IMR-90 (cell line): ENCODE measurements at places on chromosomes 3 and 15.

- H3K4me1 ChIP-seq = peaks cover 13% of the 10 kb centered on the region
- H3K27me3 ChIP-seq = no peaks in the 10 kb centered on the region
- peaks cover 14% of the 10 kb centered on the region; the same call in 1 of the 2 replicates for H3K36me3 ChIP-seq
Observed at GRCh38 chr15:80999623-81000036, 1.1 kb upstream of the TLNRD1 start.

- no peak overlapping the region for H3K27ac ChIP-seq
- H3K4me3 ChIP-seq = no peak overlapping the region
- H3K4me1 ChIP-seq = no peaks in the 10 kb centered on the region
- H3K36me3 ChIP-seq = no peaks in the 10 kb centered on the region
- DNase-seq = no peak
Observed at GRCh38 chr3:194705227-194705626, 19.5 kb downstream of the FAM43A start.

- no peaks in the 10 kb centered on the region for H3K27me3 ChIP-seq
- H3K4me1 ChIP-seq = peaks cover 9% of the 10 kb centered on the region
- H3K27ac ChIP-seq = no peak overlapping the region
Observed at GRCh38 chr15:79977431-79978054, 6.5 kb upstream of the BCL2A1 start.

DNA sequence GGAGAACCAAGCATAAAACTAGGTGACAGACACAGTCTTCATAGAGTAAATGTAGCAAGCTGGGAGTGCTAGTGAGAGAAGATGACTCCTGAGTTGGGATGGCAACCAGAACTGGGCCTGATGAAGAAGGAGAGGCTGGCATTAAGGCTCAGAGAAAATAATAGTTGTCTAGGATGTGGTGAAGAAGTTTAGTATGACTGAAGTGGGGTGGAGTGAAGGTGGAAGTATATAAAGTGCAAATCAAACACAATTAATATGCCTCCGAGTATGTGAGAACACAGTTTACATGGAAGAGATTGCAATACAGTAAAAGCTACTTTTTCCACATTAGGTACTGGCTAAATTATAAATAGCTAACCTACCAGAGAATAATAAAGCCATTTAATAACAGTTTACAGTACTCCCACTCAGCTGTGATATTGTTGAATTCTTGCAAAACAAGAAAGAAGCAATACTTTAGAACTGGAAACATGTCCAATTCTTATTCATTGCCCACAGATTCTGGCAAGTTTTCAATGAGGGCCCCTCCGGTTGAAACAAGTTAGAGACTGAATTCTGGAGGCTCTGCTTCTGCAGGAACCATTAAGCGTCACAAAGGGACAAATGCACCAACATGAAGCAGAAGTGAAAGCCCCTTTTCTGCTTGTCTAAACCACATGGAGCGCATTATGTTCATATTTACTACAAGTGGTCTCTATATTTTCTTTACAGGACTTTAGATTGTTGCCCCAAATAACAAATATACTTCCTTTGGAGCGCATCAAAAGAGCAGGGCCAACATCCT is 243.7 kb downstream of the SLC9A9 start:
- DNase-seq = no peak
- no peaks in the 10 kb centered on the region for H3K27me3 ChIP-seq
- H3K4me1 ChIP-seq = no peaks in the 10 kb centered on the region; the same call in 1 of the 2 replicates
- H3K4me3 ChIP-seq = no peak overlapping the region
- H3K36me3 ChIP-seq = no peaks in the 10 kb centered on the region
- H3K27ac ChIP-seq = no peak overlapping the region

GRCh38 chr15:91915576-91915975 is 62.1 kb downstream of the SLCO3A1 start:
- H3K27ac ChIP-seq = no peak overlapping the region
- no peak for DNase-seq
- H3K4me1 ChIP-seq = no peaks in the 10 kb centered on the region
- no peaks in the 10 kb centered on the region; the same call in 1 of the 2 replicates for H3K36me3 ChIP-seq
- no peaks in the 10 kb centered on the region for H3K27me3 ChIP-seq

DNA sequence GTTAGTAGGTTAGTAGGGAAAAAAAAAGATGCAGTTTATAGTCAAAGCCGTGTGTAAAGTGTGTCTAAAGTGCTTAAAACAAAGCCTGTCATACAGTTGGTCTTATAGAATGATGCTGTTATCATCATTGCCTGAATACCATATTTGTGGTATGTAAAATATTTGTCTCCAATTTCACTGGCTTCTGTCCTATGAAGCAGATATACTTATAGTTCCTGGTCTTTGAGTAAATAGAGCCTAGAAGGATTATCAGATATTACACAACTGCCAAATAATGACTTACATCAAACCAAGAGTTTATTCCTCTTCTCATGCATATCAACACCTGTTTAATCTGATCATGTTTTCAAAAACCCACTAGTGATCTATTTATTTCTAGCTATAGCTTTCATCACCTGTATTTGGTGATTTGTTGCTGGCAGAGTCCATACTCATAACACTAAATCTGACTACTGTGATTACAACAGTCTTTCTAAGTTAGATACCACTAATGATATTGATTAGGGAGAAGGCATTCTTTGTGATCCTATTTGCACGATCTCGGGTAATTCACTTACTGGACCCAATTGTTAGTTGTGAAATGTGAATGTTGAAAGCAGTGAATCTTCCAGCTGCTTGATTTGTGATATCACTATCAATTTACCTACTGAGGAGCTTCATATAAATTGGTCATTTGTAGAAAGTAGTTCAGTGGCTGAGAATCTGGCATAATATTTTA is 413.7 kb downstream of the LPP start:
- no peaks in the 10 kb centered on the region for H3K36me3 ChIP-seq
- no peak overlapping the region for H3K4me3 ChIP-seq
- DNase-seq = peak; percentile 70
- no peaks in the 10 kb centered on the region for H3K27me3 ChIP-seq
- H3K4me1 ChIP-seq = peaks cover 9% of the 10 kb centered on the region

DNA sequence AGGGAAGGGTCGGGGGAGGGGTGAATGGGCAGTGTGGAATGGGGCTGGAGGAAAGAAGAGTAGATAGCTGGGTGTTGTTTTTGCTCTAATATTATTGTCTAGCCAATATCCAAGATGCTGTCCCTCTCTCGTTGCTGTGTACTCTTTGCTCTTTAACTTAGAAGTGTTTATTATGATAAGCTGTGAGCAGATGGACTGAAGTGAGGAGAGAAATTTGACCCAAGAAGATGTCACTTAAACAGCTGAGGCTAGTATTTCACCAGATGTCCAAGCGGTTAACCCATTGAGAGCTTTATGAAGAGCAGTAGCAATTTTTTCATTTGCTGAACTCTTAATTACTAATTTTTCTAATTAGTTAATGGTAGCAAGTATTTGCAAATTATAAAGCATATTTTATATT is 212.2 kb upstream of the TP63 start:
- no peaks in the 10 kb centered on the region for H3K4me1 ChIP-seq
- H3K27me3 ChIP-seq = no peaks in the 10 kb centered on the region
- H3K27ac ChIP-seq = no peak overlapping the region
- no peaks in the 10 kb centered on the region for H3K36me3 ChIP-seq
- H3K4me3 ChIP-seq = no peak overlapping the region

DNA sequence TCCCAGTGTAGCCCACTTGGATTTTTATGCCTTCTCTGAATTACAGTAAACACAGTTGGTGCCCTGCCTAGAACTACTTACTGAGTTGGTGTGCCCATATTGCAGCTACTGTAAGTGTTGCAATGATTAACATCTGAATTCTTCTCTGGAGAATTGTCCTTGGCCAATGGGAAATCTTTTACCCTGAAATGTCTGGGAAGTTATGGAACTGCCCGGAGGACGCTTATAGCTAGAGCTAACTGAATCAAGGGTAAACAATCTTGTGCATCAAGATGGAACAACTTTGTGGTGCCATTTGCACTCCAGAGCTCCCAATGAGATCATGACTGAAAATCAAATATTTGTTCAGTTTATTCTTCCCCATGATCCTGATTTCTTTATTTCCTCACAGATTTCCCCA is 246.7 kb upstream of the CBLB start:
- no peak overlapping the region for H3K4me3 ChIP-seq
- no peak overlapping the region for H3K27ac ChIP-seq
- no peak for DNase-seq
- H3K4me1 ChIP-seq = peaks cover 5% of the 10 kb centered on the region; the same call in 1 of the 2 replicates
- H3K27me3 ChIP-seq = no peaks in the 10 kb centered on the region
- no peaks in the 10 kb centered on the region for H3K36me3 ChIP-seq

DNA sequence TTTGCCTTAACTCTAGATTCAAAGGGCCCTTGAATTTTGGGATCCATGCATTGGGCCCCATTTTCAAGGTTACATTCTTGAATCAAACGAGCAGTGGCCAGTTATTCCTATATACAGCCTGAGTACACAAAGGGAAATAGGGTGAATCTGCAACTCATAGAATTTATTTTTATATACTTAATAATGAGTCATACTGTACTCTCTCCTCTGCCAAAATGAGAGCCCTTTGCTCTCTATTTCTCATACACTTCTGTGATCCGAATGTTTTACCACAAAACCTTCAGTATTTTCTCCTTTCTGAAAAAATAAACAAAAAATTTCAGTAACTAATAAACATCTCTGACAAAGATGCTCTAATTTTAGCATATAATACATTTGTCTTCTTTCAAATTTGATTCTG is 116.7 kb downstream of the SERPINI1 start:
- no peaks in the 10 kb centered on the region for H3K27me3 ChIP-seq
- H3K4me3 ChIP-seq = no peak overlapping the region
- H3K27ac ChIP-seq = no peak overlapping the region
- H3K4me1 ChIP-seq = no peaks in the 10 kb centered on the region
- H3K36me3 ChIP-seq = no peaks in the 10 kb centered on the region

- peaks cover 31% of the 10 kb centered on the region for H3K36me3 ChIP-seq
- peaks cover 19% of the 10 kb centered on the region for H3K4me1 ChIP-seq
- H3K27me3 ChIP-seq = no peaks in the 10 kb centered on the region
- peak overlapping the region; percentile 3; the same call in 1 of the 2 replicates for H3K4me3 ChIP-seq
- DNase-seq = peak; percentile 45
Observed at GRCh38 chr15:67070150-67070549, 4.7 kb downstream of the SMAD3 start.

DNA sequence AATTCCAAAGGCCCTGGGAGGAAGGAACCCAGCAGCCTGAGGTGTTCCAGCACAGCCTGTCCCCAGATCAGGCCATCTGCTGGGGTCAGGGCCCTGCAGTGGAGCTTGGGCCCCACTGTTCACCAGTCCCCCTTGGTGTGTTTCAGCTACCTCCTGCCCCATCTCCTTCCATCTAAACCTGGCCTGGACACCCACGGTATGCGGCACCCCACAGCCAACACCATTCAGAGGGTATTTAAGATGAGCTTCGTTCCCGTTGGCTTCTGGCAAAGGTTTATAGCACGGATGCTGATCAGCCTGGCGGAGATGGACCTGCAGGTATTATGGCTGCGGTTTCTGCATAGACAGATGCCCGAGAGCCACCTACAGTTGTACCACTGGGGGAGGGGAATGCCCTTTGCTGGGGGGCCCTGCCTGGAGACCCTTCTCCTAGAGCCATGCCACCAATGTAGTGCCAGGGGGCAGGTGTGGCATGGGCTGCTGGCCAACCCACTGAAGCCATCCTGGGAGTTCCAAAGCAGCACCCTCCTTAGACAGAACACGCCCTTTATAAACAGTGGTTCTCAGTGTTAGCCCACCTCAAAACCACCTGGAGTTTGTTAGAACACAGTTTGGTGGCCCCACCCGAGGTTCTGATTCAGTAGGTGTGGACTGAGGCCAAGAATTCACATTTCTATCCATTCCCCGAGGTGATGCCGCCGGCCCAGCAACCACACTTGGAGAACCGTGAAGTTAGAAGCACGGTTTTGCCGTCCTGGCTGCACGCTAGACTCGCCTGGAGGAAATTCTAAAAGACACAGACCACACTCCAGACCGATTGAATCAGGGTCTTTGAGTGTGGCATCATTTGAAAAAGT is 126.9 kb downstream of the LRRK1 start:
- H3K27ac ChIP-seq = peak overlapping the region; percentile 35; the same call in 1 of the 2 replicates
- peaks cover 16% of the 10 kb centered on the region; the same call in 1 of the 2 replicates for H3K36me3 ChIP-seq
- no peak overlapping the region for H3K4me3 ChIP-seq
- DNase-seq = no peak
- peaks cover 9% of the 10 kb centered on the region; the same call in 1 of the 2 replicates for H3K4me1 ChIP-seq

- no peak overlapping the region for H3K27ac ChIP-seq
- no peak for DNase-seq
- H3K4me3 ChIP-seq = no peak overlapping the region
- peaks cover 9% of the 10 kb centered on the region for H3K4me1 ChIP-seq
Observed at GRCh38 chr3:65856907-65857306, 181.8 kb downstream of the MAGI1 start.

- peaks cover 2% of the 10 kb centered on the region; the same call in 1 of the 2 replicates for H3K4me1 ChIP-seq
- no peak overlapping the region for H3K27ac ChIP-seq
- DNase-seq = no peak
- H3K36me3 ChIP-seq = no peaks in the 10 kb centered on the region
- no peaks in the 10 kb centered on the region for H3K27me3 ChIP-seq
- no peak overlapping the region for H3K4me3 ChIP-seq
Observed at GRCh38 chr15:39388118-39388517, 192.8 kb upstream of the THBS1 start.
